Muscle of leg (tissue), 16 donors: ENCODE measurements at places on chromosomes 12 and 14. TPM values are rescaled to one million over a fixed set of nuclear protein-coding genes. Genes with fewer than 3 reads are reported as not detected.

GRCh38 chr12:50595667-50596066 is 90.9 kb downstream of the DIP2B start:
- no peaks in the 10 kb centered on the region for H3K27me3 ChIP-seq
- no peak overlapping the region for H3K4me3 ChIP-seq
- no peaks in the 10 kb centered on the region for H3K4me1 ChIP-seq
- no peak for DNase-seq
- no peaks in the 10 kb centered on the region for H3K36me3 ChIP-seq

DNA sequence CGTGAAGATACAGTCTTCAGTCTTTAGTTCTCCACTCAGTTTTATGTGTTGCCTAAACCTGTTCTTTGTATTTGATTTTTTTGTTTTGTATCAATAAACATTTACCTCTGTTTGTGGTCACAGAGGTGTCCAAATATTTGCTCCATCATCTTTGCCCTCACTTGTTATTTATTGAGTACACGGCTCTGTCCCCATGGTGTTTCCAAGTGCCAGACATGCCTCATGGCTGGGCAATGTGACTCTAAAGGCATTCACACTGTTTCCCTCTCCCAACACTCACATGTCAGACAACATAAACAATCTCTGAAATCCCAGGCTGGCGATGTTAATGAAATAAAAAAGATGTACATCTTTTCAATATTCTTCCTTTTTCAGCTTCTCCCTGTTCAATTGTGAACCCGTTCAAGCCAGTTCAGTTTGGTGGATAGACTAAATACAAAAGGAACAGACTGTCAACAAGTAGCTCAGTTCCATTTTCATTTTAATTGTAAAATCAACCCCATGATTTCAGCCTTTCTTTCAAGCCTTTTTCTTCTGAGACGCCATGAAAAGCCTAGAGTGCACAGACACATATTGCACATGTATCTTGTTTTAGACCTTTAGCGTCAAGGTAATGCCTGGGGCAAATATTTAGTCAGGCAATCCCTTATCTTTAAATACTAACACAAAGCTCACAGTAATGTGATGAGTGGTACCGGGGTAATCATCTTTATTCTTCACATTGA is 680.7 kb downstream of the GALC start:
- no peaks in the 10 kb centered on the region for H3K27me3 ChIP-seq
- no peak overlapping the region for H3K27ac ChIP-seq
- H3K4me3 ChIP-seq = no peak overlapping the region
- H3K36me3 ChIP-seq = no peaks in the 10 kb centered on the region

DNA sequence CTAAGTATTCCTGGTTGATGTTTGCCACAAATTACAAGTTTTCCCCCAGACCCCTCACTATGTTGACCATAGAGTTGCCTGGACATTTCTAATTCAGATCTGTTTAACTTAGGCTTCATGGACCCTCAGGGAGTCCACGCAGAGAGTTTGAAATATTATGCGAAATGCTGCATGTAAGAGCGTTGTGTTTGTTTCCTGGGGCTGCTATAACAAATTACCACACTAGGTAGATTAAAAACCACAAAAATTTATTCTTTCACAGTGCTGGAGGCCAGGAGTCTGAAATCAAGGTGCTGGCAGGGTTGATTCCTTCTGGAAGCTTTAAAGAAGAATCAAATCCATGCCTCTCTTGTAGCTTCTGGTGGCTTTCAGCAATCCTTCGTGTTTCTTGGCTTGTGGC is 177.9 kb upstream of the KITLG start:
- no peaks in the 10 kb centered on the region for H3K36me3 ChIP-seq
- no peaks in the 10 kb centered on the region for H3K4me1 ChIP-seq
- DNase-seq = no peak

- H3K27ac ChIP-seq = no peak overlapping the region
- H3K27me3 ChIP-seq = no peaks in the 10 kb centered on the region
- peak; percentile 81 for DNase-seq
- no peak overlapping the region for H3K4me3 ChIP-seq
- H3K4me1 ChIP-seq = peaks cover 2% of the 10 kb centered on the region
Observed at GRCh38 chr12:79555028-79555925, 135.5 kb downstream of the PAWR start.

DNA sequence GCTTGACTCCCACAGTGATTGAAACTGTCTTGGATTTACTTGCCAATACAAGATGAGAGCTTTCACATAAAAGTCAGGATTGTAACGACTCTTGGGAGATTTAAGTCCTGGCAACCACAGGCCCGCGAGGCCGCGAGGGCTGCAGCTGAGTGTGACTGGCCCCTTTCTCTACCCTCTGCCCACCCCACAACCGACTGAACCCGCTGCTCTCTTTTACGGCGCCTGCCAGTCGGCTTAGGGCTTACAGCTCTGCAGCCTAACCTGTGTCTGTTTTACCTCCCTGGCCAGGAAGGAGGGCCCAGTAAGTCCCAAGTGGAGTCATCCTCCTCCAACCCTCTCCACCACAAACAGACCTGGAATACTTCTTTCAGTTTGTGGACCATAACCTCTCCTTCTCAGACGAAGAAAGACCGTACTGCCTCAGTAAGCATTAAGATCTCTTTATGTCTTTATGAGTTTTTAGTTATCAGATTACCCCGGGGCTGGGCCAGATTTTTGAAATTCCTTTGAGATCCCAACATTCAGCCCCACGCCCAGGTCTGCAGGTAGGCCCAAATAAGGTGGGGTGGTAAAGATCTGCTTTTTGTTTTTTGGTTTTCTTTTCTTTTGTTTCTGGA is 12.6 kb upstream of the TIGAR start:
- no peak overlapping the region for H3K27ac ChIP-seq
- peaks cover 36% of the 10 kb centered on the region for H3K36me3 ChIP-seq
- H3K27me3 ChIP-seq = no peaks in the 10 kb centered on the region
- no peak for DNase-seq
- H3K4me3 ChIP-seq = no peak overlapping the region
- peaks cover 14% of the 10 kb centered on the region for H3K4me1 ChIP-seq

DNA sequence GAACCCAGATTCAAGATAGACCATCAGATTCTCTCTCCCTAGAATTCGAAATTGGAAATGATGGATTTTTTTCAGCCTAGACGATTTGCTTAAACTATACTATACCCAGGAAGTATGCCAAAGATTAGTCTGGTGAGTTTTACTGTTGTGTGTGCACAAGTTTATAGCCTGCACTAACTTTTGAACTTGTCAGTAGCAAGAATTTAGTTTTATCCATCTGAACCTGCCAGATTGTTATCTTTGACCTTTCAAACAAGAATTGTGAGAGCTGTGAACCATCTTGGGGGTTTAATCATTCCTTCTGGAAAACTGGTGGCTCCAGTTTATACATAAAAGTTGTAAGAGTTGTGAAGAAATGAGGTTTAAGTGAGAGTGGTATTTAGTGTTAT is 243.5 kb upstream of the DAAM1 start:
- DNase-seq = no peak
- no peak overlapping the region for H3K4me3 ChIP-seq
- peaks cover 11% of the 10 kb centered on the region for H3K4me1 ChIP-seq
- no peaks in the 10 kb centered on the region for H3K36me3 ChIP-seq

DNA sequence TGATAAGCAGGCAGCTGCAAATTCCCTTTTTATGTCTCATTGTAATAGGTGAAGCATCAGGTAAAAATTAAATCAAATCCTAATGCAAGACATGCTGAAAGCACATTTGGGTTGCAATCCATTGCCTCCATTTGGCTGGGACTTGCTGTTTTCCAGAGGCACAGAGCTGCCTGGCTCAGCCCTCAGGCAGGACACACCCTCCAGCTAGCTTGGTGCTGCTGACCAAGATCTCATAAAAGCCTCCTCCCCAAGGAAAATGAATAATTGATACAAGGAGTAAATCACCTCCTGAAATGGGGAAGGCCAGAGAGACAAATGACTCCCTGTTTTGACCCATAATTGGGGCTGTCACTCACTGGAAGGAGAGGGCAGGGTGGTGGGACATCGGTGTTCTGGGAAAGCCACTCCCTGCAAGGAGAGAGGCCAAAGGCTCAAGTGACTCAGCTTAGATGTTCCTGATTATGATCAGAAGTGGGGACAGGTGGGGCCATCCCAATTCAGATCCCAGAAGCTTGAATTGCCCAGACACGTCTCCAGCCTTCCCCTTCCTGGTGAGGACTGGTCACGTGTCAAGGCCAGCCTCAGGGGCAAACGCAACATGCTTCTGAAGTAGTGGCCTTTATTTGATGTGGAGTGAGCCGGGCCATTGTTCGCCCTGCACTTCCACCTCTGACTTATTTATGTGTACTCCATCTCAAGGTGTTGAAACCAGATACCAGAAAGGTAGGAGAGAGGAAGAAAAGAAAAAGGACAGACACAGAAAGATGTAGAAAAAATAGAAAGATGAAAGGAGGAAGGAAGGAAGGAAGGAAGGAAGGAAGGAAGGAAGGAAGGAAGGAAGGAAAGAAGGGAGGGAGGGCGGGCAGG is 773.7 kb downstream of the BCL11B start:
- no peak for DNase-seq
- no peak overlapping the region for H3K27ac ChIP-seq
- H3K4me1 ChIP-seq = no peaks in the 10 kb centered on the region
- no peak overlapping the region for H3K4me3 ChIP-seq

Gene OR6C2
- total RNA-seq = not detected
